ENCODE measurements at places on chromosomes 16 and 17. TPM values are rescaled to one million over a fixed set of nuclear protein-coding genes. Genes with fewer than 3 reads are reported as not detected.

Gene HP
- polyA plus RNA-seq, result not detected

DNA sequence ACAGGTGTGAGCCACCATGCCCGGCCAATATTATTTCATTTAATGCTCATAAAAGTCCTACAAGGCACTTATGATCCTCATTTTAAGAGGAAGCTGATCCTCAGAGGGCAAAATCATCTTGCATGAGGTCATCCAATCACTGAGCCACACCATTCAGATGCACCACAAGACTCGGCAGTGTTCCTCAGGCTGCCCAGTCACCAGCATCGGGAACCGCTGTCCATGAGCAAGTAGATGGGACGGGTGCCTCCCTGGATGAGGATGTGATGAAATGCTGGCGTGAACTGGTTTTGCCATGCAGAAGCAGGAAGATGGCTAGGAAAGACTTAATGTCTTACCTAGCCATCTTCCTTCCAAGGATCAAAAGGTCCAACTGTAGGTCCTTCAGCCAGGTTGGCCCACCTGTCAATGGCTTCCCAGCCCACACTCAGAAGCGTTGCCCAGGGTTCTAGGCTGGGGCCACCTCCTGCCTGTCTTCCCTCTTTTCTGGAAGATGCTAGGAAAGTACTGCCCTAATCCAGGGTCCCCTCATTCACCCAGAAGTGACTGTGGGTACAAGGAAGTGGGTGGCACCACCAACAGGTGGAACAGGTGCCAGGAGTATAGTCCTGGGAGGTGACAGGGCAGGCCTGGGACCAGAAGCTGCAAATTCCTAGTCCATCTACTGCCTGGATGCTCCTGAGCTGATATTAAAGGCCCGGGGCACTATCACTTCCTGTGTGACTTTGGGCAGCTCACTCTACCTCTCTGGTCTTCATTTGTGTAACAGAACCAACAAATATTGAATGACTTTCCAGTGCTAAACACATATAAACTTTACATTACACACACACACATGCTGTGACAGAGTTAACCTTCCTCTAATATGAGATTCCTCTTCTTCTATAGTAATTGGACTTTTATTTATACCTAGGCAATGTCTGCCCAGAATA lies 32.2 kb upstream of the CRYBA1 start:
- no peak overlapping the region for H3K27ac ChIP-seq
- no peaks in the 10 kb centered on the region for H3K36me3 ChIP-seq
- H3K4me3 ChIP-seq, result no peak overlapping the region
- H3K4me1 ChIP-seq, result no peaks in the 10 kb centered on the region

- no peaks in the 10 kb centered on the region for H3K27me3 ChIP-seq
- H3K27ac ChIP-seq, result no peak overlapping the region
- H3K36me3 ChIP-seq, result no peaks in the 10 kb centered on the region
- no peaks in the 10 kb centered on the region for H3K4me1 ChIP-seq
Measured at GRCh38 chr17:16297367-16298139, 55.7 kb downstream of the CENPV start.

DNA sequence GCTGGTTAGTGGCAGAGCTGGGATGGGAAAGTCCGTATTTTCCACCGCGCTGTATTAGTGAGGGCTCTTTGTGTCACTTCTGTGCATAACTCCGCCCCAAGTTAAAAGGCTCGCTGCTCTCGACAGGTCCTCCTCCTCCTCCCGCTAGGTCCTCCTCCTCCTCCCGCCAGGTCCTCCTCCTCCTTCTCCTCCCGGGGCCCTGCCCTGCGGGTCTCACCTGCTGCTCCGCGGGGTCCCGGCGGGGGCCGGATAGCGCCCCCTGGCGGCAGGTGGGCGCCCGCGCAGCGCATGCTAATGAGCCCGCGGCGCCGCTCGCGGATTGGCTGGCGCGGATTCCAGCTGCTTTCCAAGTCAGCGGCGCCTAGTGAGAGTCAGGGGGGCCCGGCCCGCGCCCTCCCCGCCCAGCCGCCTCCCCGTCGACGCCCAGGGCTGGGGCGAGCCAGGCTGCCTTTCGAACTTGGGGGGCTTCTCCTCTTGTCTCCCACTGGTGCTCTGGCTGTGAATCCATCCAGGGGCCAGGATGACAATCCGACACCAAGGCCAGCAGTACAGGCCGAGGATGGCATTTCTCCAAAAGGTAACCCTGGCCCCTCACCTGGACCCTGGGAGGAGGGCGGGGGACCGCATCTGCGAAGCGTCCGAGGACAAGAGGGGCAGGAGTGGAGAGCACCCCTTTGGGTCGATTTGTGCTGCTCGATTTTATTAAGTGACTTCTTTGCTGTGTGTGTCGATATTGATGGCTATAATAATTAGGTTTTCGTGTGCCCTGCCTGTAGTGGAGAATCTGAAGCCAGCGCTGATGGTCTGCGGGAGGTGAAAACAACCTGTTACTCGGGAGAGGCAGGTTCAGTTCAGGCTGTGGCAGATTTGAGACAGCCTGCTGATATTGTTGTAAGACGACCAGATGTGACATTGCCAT lies at the start of gene RGS9:
TSS of gene RGS9 (plus strand) at position 350 of the 919 bp plus-strand sequence. CDS start at position 521, 171 bp downstream.
- H3K27ac ChIP-seq, result 0 out of 2 replicates have a peak within 1 kb of the TSS, but pooled peaks have one; percentile 21
- H3K4me1 ChIP-seq, result peaks cover 8% of the 10 kb centered on the region
- no peaks in the 10 kb centered on the region for H3K36me3 ChIP-seq
- DNase-seq, result peak; percentile 38
- H3K27me3 ChIP-seq, result no peaks in the 10 kb centered on the region

- no peaks in the 10 kb centered on the region for H3K4me1 ChIP-seq
- no peak for DNase-seq
- 0 out of 2 replicates have a peak, but pooled peaks cover 2% of the 10 kb centered on the region for H3K27me3 ChIP-seq
- H3K27ac ChIP-seq, result no peak overlapping the region
- H3K36me3 ChIP-seq, result no peaks in the 10 kb centered on the region
Measured at GRCh38 chr17:19724501-19725420, 8.4 kb upstream of the SLC47A2 start.

DNA sequence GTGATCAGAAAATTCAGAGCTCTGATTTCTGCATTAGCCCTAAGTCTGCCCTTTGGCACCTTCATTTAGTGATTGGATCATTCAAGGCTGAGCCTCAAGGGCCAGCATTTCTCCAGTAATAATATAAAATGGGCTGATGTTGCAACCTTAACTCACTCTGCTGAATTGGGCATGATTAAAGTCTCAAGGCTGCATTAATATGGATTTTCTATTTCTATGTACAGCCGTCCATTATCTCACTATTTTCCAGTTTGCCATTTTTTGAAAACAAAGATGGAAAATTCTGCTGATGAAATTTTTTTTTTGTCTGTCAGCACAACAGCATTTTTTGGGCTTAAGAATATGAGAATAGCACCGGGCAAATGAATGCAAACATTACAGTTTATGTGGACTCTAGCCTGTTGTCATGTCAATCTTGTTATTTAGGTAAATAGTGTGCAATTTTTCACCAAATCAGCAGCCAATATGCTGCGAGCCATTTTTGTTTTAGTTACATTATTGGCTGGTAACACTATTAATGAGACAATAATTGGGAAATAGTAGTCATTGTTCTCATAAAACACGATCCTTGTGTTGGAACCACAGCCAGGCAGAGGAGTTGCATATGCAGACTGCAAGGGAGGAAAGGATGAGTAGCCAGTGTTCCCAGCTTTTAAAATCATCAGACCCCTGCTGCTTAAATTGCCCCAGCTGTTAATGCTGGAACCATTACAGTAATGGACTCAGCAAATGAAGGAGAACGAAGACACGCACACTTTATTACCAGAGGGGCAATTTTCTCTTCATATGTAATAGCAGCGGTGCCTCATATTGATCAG lies 10.5 kb downstream of the FTO start:
- H3K4me3 ChIP-seq, result no peak overlapping the region
- H3K27me3 ChIP-seq, result no peaks in the 10 kb centered on the region
- DNase-seq, result no peak
- H3K4me1 ChIP-seq, result no peaks in the 10 kb centered on the region
- H3K27ac ChIP-seq, result no peak overlapping the region
- H3K36me3 ChIP-seq, result no peaks in the 10 kb centered on the region

GRCh38 chr16:47592232-47592631 lies 131.1 kb downstream of the PHKB start:
- DNase-seq, result no peak
- H3K36me3 ChIP-seq, result no peaks in the 10 kb centered on the region
- H3K4me3 ChIP-seq, result no peak overlapping the region
- no peak overlapping the region for H3K27ac ChIP-seq
- H3K4me1 ChIP-seq, result no peaks in the 10 kb centered on the region

- no peak overlapping the region for H3K4me3 ChIP-seq
- no peaks in the 10 kb centered on the region for H3K36me3 ChIP-seq
- H3K4me1 ChIP-seq, result no peaks in the 10 kb centered on the region
- no peak for DNase-seq
- no peaks in the 10 kb centered on the region for H3K27me3 ChIP-seq
Measured at GRCh38 chr16:79962962-79963361, 362.4 kb upstream of the MAF start.

DNA sequence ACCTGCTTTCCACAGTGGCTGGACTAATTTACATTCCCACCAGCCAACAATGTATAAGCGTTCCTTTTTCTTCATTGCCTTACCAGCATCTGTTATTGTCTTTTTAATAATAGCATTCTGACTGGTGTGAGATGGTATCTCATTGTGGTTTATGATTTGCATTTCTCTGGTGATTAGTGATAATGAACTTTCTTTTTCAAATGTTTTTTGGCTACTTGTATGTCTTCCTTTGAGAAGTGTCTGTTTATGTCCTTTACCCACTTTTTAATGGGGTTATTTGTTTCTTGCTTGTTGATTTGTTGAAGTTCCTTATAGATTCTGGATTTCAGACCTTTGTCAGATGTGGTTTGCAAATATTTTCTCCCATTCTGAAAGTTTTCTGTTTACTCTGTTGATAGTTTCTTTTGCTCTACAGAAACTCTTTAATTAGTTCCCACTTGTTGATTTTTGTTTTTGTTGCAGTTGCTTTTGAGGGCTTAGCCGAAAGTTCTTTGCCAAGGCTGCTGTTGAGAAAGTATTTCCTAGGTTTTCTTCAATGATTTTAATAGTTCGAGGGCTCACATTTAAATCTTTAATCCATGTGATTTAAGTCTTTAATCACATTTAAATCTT lies 26.8 kb downstream of the ITGAM start:
- no peaks in the 10 kb centered on the region for H3K36me3 ChIP-seq
- no peak overlapping the region for H3K27ac ChIP-seq
- H3K4me3 ChIP-seq, result peak overlapping the region; percentile 18
- peaks cover 18% of the 10 kb centered on the region for H3K4me1 ChIP-seq
- no peaks in the 10 kb centered on the region for H3K27me3 ChIP-seq
- peak; percentile 55 for DNase-seq

DNA sequence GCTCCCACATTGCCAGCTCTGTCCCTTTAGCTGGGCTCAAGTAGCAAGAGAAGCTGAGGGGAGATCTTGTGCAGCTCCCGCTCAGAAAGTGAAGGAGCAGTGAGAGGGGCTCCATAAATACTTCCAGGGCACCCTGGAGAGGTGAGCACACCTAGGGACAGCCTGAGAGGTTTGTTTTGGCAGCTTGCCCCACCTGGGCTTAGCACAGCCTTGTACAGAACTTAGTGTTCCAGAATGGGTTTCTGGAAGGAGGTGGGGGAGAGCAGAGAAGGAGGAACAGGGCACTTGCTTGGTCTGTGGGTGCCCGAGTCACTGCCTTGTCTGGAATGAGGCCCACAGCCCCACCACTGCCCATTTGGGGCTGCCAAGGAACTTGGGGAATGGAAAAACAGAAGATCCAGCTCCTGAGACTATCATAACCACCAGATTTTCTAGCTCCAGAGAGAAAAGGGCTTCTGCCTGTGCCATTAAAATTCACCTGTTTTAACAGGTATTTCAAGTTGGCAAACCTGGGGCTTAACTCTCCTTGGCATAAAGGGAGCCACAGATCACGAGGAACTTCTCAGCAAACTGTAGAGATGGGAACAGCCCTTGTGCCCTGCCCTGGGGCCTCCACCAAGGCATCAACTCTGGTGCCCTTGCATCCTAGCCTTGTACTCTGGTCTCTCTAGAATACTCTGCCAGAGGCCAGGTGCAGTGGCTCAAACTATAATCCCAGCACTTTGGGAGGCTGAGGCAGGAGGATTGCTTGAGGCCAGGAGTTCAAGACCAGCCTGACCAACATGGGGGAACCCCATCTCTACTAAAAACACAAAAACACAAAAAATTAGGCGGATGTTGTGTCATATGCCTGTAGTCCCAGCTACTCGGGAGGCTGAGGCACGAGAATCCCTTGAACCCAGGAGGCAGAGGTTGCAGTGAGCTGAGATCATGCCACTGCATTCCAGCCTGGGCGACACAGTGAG lies 1.9 kb downstream of the PRR15L start:
- no peaks in the 10 kb centered on the region for H3K36me3 ChIP-seq
- no peak overlapping the region for H3K27ac ChIP-seq
- no peak overlapping the region for H3K4me3 ChIP-seq
- 0 out of 2 replicates have a peak, but pooled peaks cover 3% of the 10 kb centered on the region for H3K4me1 ChIP-seq
